Mucosa of descending colon (tissue), 3 donors: ENCODE measurements at places on chromosomes 6 and 20. TPM values are rescaled to one million over a fixed set of nuclear protein-coding genes. Genes with fewer than 3 reads are reported as not detected.

- peak; percentile 71 for DNase-seq
Measured at GRCh38 chr6:56370127-56370540, 122.8 kb upstream of the COL21A1 start.

DNA sequence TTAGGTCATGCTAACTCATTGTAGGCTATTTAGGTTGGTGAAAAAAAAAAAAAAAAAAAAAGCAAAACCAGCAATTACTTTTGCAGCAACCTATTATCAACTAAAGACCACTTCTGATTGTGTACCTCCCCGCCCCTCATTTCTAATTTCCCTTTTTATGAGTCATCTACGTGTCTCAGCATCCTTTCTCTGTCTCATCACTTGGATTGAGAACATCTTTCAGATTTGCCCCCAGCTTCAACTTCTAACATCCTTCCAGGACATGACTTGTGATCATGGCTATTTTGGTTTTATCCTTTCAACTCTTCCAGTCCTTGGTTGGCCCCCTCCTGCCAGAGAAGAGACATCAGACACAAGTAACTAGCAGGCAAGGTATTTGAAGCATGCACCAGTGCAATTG is 156.7 kb upstream of the CCN2 start:
- no peak for DNase-seq

DNA sequence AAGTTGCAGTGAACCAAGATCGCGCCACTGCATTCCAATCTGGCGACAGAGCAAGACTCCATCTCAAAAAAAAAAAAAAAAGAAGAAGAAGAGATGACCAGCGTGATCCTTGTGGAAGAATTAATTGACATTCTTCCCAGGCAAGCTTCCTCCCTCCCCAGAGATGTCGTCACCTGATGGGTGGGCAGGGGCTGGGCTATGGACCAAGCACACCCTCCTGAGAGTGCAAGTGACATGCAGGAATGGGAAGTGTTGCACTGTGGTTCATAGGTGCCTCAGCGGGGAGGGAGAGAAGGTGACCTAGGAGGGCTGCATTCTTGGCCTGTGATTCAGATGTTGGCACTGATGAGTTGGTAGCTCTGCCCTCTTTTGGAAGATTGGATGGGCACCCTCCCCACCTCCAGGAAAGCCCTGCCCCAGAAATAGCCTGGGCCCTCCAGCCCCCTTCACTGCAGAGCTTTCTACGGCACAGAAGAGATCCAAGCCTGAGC is 37.8 kb downstream of the TAF8 start:
- no peak for DNase-seq

DNA sequence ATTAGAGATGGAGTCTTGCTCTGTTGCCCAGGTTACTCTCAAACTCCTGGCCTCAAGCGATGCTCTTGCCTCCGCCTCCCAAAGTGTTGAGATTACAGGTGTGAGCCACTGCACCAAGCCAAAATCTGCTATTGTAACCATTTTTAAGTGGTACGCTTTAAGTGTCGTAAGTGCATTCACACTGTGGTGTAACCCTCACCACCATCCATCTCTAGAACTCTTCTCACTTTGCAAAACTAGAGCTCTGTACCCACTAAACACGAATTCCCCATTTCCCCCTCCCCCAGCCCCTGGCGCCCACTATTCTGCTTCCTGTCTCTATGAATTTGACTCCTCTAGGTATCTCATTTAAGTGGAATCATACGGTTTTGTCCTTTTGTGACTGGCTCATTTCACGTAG is 2.8 kb upstream of the FAM83C start:
- no peak for DNase-seq

- DNase-seq, result no peak
Measured at GRCh38 chr6:136274062-136274461, 15.6 kb downstream of the BCLAF1 start.

- no peak for DNase-seq
Measured at GRCh38 chr6:57173056-57173885, 1.1 kb downstream of the BAG2 start.

The FAM184A gene
- 0.60 TPM for total RNA-seq

The CUL7 gene
- total RNA-seq, result 15.3 TPM

The HCRTR2 gene
- total RNA-seq, result not detected

The TRMT6 gene
- total RNA-seq, result 9.2 TPM
